COLO829 (cell line): ENCODE measurements at places on chromosomes 16 and 17.
A peak's percentile ranks its signal among the peaks of the same experiment; 100 is the strongest.

GRCh38 chr17:29495011-29495410 is 71.8 kb downstream of the ABHD15 start:
- DNase-seq = no peak

GRCh38 chr17:68318103-68318991 is 27.1 kb downstream of the ARSG start:
- DNase-seq = peak; percentile 91

GRCh38 chr17:63775420-63775819 is 1.4 kb downstream of the DDX42 start:
- DNase-seq = no peak

- DNase-seq = no peak
These were observed 205.4 kb upstream of the KCNJ16 start for GRCh38 chr17:69869667-69870066.

DNA sequence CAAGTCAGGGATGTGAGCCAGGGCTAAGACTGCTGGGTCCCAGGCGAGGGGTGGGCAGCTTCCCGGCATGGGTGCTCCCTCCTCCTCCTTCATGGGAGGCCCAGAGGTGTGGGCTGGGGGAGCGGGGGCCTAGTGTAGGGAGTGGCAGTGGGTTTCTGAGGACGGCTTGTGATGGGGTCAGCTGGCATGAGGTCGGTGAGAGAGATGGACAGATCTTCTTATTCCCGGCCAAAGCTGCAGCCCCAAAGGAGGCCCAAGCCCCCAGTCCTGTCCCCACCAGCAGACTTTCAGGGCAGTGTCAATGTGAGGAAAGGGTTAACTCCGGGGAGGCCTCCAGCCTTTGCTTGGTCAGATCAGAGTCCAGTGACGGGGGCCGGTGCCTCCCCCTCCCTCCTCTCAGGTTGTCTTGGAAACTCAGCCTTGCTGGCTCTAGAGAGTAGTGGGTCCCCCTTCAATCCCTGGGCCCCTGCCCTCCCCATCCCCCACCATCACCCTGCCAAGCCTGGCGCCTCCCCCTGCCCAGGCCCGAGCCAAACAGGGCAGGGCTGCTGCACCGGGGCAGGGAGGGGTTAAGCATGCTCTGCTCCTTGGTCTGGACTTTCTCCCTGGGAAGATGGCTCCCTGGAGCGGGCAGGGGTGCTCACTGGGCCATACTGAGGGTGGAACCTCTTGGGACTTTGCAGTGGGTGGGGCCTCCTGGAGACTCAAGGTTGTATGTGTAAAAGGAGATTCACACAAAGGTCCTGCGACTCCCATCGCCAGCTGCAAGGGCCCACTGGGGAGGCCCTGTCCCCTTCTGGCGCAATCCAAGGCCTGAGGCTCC is 12.4 kb downstream of the NAT9 start:
- DNase-seq = no peak

DNA sequence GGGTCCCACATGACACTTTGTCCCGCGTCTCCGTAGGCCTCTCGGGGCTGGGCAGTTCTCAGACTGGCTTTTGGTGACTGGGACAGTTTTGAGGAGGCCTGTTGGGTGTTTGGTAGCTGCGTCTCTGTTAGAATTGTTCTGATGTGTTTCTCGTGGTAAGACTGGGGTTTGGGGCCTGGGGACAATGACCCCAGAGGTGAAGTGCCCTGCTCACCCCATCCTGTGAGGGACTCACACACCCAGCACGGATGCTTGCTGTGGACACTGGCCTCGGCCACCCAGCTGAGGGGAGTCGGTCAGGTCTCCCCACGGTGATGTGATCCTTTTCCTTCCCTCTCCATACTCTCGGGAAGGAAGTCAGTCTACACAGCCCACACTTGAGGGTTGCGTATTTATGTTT is 50.3 kb downstream of the METRNL start:
- DNase-seq = no peak

DNA sequence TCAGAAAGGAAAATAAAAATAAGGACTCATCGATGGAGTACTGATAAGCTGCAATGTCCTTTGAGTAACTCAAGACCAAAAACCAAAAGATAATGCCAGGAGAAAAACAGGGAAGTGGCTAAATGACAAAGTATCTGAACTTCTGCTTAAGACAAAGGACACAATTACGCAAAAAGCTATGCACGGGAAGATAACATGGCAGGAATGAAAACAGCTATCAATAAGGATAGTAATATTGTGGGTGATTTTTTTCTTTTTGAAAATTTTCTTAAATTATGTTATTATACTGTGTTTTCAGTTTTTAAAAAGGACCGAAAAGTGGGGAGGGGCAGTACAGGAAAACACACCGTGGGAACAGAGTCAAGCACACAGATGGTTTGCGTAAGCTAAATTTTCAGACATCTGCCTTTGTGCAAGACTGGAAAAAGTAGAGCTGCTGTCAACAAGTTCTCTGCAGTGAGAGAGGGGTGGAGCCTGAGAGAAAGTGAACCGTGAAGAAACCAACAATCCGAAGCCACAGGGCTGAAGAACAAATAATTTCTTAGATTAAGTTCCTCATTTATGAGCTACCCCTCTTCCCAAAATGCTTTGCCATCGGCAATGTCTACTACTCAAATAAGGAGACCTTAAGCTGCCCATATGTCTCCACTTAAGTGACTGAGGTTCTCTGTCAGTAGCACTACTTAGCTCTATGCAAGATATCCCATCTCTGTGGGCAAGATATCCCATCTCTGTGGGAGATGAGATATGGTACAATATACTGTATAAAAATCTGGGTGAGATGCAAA is 99.9 kb upstream of the CORO6 start:
- DNase-seq = no peak

DNA sequence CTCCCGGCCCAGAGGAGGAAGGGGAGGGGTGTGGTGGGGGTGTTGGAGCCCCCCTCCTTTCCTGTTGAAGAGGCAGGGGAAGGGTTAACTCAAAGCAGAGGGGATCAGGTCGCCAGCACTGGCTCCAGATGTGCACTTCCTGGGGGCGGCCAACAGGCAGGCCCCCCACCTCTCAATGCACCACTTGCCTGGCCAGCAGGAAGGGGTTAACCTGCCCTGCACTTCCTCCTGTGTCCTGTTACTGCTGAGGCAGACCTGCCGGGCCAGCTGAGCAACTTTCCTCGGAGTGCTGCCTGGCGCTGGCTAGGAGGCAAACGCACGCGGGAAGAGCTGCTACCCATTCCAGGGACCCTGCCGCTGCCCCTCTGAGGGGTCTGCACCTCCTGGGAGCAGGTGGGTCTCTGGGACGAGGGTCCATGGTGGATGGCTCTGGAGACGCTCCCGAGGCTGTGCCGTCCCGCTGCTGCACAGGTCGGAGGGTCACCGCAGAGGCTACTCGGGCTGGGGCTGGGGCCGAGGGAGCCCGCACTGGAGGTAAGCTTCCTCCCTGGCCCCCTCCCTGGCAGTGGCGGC is at the start of gene EPN3:
TSS of gene EPN3 (plus strand) at position 284 of the 573 bp plus-strand sequence. CDS start 3,822 bp downstream, outside the sequence.
- no peak for DNase-seq

DNA sequence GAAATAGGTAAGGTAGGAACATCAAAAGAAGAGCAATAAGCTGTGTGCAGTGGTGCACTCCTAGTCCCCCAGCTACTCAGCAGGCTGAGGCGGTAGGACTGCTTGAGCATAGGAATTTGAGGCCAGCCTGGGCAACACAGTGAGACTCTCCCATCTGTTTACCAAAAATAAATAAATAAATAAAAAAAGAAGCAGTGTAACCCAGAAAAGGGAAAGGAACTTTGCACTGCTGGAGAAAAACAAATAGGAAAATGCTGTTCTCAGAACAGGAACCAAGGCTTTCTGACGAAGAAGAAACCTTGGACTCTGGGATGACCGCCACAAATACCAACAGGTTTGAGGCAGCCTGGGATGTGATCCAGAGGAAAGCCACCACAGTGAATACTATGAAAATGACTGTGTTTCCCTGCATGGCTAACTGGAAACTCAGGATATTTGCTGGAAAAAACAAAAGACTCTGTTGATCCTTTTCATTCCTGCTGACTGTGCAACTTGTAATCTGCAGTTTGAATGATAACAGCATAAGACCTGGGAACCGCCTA is 41.2 kb downstream of the TTC19 start:
- DNase-seq = no peak

DNA sequence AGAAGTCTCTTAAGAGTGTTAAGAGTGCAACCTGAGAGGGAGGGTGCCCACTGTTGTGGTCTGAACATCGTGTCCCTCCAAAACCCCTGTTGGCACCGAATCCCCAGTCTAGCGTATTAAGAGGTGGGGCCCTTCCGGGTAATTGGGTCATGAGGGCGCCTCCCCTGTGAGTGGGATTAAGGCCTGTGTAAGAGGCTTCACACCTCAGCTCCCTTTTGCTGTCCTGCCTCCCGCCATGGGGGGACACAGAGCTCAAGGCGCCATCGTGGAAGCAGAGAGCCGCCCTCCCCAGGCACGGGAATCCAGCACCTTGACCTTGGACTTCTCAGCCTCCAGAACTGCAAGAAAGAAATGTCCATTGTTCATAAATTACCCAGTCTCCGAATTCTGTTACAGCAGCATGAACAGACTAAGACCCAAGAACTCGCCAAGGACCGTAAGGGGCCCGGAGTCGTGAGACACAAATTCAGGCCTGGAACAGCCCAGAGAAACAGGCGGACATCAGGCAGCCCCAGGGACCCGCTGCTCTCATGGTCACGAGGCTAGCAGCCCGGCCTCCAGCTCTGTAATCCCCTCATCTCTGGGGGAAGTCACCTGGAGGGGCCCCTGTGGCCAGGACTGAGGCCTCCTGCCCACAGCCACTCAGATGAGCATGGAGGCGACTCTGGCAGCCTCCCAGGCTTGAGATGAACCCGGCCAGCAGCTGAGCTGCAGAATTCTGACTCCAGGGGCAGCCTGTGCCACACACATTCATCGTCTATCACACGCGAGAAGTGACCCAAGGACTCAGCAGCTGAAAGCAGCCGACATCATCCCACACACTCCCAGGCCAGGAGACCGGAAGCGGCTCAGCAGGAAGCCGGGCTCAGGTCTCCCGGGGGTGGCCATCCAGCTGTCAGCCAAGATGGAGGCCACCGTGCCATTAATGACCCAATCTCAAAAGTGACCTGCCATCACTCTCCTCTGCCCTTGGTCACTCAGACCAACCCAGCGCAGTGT is 12.8 kb upstream of the CHMP6 start:
- DNase-seq = no peak

DNA sequence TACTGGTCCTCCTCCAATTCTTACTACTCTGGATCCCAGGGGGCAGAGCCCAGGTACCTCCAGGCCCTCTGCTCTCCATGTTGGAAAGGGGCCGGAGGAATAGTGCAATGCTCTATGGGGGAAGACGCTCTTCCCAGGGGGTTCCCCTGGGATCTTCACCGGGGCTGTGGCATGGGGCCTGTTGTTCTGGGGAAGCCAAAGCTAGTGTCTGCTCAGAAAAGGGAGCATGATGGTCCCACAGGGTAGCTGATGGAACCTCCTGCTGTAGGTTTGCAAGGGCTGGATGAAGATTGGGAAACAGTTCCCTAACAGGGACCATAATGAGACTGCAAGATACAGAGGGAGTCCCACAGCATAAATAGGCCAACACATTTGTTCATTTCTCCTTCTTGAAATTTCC is 114.7 kb downstream of the IRX5 start:
- no peak for DNase-seq

DNA sequence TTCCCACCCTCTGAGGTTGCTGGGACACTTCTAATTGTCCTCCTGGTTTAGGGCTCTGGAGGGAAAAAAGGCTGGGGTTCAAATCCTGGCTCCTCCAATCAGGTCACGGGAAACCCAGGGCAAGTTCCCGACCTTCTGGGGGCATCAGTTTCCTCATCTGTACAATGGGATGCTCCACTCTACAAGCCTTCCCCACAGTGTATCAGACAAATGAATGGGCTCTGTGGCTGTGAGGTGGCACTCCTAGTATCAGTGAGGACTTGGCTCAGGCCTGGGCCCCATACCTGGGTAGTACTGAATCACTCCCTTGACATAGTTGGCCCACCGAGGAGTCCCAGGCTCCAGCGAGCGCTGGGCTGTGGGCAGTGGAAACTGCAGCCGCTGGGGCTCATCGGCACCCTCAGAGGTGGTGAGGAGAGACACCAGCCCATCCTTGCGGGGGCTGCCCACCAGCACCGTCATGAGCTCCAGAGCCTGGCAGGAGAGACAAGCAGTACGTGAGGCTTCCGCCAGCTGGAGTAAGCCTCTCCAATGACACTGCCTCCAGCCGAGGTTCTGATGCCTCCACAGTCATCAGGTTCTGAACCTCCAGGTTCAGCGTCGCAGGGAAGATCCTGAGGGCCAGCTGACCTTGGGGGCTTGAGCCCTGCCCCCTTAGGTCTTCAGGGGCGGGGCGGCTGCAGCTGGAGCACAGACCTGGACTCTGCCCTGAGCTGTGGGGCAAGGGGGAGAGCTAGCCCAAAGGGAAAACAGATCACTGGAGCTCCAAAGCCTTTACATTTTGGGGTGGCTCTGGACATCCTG is 1.2 kb downstream of the GALK1 start:
- no peak for DNase-seq

DNA sequence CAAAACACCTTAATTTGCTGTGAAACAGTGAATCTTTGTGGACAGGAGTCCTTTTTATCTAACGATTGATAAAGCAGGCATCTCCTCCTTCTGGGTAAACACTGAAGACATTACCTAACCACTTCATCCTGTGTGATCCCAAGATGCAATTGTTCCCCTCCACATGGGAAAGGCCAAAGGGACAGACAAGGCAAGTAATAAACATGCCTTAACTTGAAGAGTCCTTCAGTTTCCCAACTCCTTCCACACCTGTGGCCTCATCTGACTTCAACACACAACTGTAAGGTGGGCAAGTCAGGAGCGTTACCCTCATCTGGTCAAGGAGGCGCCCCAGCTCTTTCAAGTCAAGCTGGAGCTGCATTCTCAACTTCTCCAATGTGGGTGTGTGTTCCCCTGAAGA is 278.6 kb downstream of the ABCC12 start:
- no peak for DNase-seq

DNA sequence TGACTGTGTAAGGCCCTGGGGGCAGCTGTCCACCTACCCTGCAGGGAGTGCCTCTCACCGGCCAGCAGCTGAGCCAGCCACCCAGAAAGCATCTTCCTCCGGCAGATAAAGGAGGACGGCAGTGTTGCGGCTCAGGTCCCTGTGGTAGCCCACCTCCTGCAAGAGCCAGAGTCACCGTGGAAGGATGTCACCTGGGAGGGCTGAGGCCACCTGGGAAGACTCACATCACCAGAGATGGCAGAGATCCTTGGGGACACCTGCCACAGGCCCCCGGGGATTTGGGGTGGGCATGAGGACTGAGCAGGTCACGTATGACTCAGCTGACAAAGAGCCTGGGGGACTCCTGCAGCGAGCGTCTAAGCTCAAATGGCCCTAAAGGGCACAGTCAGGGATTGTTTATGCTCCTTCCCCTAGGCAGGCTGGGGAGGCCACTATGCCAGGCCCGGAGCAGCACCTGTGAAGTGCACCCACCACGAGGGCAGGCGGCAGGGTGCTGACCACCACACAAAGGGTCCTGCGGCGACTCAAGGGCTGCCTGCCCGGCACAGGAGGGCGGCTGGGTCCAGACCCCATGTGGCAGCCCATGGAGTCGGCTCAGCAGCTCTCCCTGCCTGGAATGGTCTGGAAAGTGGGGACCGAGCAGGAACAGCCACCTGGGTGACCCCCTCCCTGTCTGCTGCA is 44.1 kb downstream of the TNFRSF13B start:
- no peak for DNase-seq

DNA sequence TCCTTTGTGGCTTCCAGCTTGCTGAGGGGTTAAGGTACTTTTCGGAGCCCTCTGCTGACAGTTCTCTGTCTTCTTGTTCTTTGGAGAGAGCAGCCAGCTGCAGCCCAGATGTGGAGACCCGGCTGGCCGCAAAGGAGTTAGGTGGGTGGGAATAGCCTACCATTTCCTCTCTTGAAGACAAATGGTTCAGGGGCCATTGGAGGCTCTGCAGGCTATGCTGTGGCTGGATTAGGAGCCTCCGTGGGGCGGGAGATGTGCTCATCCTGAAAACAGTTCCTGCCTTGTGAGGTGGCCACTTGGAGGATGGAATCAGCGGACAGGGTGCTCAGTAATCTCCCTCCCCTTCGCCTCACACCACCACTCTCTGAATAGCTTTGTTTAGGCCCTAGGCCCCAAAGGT is 30.3 kb downstream of the MEOX1 start:
- no peak for DNase-seq
